ENCODE measurements at places on chromosomes 16 and 17. TPM values are rescaled to one million over a fixed set of nuclear protein-coding genes. Genes with fewer than 3 reads are reported as not detected.

DNA sequence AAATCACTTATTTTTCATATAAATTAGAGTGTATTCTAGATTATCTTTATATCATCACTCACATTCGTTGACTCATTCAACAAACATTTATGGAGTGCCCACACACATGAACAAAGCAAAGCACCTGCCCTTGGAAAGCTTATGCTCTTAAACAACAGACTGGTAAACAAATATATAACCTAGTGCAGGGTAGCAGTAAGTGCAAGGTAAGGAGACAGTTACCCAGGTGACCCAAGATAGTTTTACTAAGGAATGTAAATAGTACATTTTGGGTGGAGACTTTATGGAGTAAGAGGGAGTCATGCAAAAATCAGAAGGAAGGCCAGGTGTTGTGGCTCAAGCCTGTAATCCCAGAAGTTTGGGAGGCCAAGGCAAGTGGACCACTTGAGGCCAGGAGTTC is 40.4 kb upstream of the HELZ start:
- DNase-seq: no peak

DNA sequence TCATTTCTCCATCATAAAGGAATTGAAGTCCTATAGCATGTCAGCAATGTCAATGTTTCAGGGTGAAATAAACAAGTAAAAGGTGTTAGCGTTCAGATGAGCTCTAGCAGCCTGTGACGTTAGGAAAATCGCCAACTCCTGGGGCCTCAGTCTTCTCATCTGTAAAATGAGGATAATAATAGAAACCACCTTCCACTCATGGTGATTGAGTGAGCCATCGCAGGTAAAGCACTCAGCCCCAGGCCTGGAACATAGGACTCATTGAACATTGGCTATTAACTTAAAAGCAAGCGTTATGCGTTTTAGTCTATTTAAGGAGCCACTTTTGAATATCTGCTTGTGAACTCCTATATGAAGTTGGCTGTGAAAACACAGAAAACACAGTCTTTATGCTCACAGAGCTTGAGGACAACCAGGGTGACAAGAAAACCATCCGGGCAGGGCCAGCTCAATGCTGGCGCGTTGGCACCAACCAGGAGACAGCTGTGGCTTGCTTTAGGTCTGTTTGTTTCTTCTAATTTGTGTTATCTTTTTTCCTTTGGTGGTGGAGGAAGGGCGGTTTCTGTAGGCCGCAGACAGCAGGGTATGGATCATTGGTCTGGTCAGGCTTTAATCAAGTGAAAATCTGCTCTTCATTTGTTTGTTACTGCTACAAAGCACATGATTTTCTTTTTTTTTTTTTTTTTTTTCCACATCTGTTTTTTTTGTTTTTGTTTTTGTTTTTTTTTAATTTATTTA is 35.7 kb upstream of the MED9 start:
- no peak for DNase-seq

DNA sequence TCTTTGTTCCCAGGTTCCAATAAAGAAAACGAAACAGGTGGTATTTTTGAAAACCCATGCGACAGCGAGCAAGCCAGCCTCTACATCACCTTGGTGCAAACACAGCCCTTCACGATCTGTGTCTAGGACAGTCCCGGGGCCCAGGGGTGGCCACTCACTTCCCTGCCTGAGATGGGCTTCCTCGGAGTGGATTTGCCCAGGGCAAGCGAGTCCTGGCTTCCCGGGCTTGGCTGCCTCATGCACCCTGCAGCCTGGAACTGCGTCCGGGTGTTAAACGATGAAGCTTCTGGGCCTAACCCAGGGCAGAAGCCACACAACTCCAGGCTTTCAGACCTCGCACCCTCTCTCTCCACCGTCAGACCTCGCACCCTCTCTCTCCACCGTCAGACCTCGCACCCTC is 66.0 kb downstream of the RPH3AL start:
- DNase-seq: no peak

DNA sequence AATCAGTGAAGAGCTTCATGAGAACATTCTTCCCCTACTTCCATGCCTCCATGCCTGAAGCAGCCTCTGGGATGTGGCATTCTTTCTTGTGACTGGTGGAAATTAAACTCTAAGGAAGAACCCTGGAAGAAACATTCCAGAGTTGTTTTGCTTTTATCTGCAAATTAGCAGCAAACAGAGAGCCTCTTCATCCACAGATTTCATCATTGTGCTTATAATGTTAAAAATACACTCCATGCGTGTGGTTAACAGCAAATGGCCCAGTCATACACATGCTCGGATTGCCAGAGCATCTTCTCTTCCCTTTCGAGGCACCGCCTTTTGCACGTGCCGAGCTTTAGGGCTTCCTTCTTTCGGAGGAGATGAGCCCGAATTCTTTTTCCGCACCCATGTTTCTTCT is 411.3 kb downstream of the SNX29 start:
- DNase-seq: no peak

DNA sequence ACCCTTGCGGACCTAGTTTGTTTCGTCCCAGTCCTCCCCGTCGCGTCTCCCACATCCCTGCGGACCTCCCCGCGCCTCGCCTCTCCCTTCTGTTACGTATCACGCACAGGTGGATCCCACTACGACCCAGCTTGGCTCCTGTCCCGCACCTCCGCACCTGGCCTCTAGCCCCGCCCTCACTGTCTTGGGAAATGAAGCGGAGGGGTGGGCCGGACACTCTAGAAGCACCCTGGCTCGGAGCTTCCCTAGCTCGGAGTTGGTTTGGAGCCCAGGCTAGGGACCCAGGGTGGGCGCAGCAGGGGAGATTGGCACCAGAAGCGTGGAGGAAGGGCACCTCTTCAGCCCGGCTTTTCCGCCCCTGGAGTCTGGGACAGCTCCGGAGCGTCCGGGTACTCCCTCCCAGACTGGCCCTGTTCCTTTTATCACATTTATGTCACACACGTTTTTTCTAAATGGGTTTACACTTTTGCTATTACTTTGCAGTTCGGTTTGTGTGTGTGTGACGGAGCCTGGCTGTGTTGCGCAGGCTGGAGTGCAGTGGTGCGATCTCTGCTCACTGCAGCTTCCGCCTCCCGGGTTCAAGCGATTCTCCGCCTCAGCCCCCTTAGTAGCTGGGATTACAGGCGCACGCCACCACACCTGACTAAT is 1.4 kb upstream of the CEMP1 start:
- peak; percentile 91 for DNase-seq

- no peak for DNase-seq
These were observed 203.7 kb upstream of the KCNJ16 start for GRCh38 chr17:69871318-69871717.

GRCh38 chr16:70659546-70659945 is 13.2 kb downstream of the IL34 start:
- no peak for DNase-seq

DNA sequence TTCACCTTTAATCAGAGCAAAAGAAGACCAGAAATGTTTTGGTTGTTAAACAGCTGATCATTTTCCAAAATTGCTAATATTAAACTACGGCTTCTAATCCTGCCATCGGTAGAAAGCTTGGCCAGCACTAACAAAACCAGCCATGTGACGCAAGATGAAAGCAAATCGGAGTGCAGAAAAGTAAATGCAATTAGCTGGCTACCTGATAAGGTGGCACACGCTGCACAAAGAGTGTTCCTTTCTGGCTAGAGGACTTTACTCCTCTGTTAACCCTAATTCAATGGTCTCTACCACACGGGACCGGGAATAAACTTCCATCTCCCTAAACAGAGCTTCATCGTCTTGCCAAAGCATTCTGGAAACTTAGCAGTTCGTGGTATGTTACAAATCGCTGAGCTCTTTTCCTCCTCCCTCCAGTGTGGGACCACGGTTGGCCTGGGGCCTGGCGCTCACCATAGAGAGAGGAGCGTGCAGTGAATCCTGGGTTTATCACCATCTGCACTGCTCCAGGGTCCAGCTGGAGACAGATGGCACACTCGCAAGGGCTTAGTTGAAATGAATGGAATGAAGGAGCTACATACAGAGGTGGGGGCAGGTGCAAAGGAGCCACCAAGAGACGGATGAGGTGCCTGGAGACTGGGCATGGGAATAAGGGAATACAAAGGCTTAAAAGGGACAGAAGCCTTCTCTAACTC is 10.1 kb upstream of the COG1 start:
- DNase-seq: no peak

- DNase-seq: no peak
These were observed 5.5 kb downstream of the FOXC2 start for GRCh38 chr16:86572041-86572521.

GRCh38 chr16:68764862-68765261 is 27.8 kb downstream of the CDH1 start:
- DNase-seq: no peak

DNA sequence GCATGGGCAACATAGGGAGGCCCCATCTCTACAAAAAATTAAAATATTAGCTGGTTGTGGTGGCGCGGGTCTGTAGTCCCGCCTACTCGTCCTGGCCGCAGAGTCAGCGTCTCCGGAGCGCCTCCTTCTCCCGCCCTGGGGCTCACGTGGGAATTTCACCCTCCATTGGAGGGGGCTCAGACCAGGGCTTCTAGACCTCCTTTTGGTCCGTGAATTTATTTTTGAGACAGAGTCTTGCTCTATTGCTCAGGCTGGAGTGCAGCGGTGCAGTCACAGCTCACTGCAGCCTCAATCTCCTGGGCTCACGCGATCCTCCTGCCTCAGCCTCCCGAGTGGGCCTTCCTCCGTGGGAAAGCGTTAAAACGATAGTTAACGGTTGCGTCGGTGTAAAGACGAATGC is 394 bp upstream of the NME4 start:
- peak; percentile 80 for DNase-seq

DNA sequence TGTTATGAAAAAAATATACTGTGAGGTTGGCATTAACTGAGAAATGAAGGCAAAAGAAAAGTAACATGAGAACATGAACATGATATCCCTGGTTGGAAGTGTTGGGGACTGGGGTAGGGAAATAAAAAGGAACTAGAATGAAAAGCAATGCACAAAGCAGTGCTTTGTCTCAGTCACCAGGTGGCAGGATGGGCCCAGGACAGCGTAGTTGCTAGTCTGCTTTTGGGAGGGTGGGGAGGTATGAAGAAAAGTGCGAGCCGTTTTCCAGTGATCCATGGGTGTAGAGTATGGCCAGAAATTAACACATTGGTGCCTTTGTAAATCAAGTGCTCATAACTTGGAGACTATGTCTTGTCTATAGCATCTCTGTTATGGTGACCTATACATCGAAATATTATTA is 662.5 kb upstream of the SALL1 start:
- DNase-seq: no peak

- DNase-seq: no peak
These were observed 18.9 kb upstream of the ELAC2 start for GRCh38 chr17:13036751-13037150.

- no peak for DNase-seq
These were observed 883 bp upstream of the TAF15 start for GRCh38 chr17:35808240-35808961.

DNA sequence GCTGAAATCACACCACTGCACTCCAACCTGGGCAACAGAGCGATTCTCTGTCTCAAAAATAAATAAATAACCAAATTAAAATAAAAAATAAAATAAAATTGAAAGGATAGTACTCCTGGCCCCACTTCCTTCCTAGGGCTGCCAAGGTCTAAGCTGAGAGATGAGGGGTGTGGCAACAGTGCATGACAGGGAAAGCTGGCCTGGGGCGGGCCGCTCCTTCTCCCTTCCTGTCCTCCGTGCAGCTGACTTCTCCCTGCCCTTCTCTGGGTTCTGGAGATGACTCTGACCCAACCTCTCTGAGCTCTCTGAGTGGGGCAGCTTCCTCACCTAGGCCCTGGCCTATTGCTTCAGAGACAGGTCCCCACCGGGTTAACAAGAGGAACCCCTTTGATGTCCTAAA is 8.7 kb upstream of the SLC25A39 start:
- DNase-seq: no peak

DNA sequence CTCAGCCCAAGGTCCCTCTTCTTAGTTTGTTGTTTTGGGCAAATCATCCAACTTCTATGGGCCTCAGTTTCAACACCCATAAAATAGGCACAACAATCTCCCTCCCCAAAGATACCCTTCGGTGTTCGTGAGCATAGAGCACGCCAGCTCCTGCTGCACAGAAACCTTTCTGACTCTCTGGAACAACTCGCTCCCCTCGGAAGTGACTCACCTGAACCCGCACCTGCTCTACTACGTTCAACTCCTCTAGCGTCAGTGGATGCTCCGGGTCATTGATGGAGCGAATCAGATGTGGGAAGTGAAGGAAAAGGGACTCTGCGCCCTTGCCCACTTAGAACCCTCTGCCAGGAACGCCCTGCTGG is 445 bp downstream of the CIAO2B start:
- peak; percentile 48 for DNase-seq

DNA sequence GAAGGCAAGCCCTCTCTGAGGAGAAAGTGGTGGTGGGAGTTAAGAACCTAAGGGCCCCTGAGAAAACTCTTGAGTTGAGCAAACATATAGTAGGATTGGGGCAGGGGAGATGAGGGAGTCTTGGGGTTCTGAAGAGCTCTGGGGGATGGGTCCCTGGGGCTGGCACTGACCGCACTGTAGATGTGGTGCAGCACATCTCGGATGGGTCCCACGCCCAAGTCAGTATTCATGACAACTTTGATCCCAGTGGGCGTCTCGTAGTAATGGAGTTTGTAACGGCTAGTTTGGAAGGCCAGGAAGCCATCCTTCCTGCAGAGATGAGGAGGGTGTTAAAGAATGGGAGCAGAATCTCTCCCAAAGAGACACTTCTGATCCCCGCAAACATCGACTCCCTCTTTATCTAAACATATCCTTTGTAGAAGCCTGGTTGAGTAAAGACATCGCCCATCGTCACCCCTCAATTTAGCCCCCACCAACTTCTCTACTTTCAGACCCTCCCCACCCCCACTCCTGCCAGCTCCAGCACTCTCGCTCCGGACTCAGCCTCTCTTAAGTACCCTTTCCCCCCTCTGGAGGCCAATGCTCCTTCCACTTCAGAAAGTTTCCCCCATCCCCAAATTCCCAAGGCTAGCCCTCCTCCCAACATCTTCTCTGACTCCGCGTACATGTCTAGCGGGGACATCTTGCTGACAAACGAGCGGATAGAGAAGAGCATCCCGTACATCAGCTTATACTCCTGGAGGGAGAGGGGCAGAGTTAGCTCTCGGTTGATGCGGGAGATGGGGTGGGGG is 710 bp downstream of the TRAPPC1 start:
- no peak for DNase-seq

- DNase-seq: no peak
These were observed 111.4 kb upstream of the MYOCD start for GRCh38 chr17:12554251-12554650.

DNA sequence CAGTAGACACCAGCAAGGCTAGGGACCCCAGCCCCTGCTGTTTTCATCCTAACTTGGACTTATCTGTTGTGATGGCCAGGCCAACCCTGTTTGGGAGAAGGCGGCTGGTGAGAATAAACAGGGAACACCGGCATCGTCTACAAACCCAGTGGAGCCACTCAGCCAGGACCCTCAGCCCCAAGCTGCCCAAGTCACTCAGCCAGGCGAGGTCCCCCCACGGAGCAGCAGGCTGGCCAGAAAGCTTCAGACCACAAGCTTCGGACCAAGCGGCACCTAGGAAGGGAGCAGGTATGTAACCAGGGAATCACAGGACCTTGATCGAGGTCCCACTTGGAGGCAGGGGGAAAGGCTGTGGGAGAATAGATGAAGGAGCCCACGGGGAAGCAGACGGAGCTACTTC is 23.4 kb downstream of the RBFOX3 start:
- DNase-seq: no peak

SSTR5 gene
- total RNA-seq: not detected

COTL1 gene
- 32.8 TPM for total RNA-seq

EFCAB3 gene
- total RNA-seq: not detected

KRTAP1-5 gene
- total RNA-seq: not detected

MAP2K6 gene
- 13.2 TPM for total RNA-seq

AP2B1 gene
- 100 TPM for total RNA-seq

ZNHIT3 gene
- 54.1 TPM for total RNA-seq

KRTAP16-1 gene
- total RNA-seq: not detected

KARS1 gene
- 126 TPM for total RNA-seq

ACAP1 gene
- total RNA-seq: not detected

HIGD1B gene
- not detected for total RNA-seq
